Stimulated activated CD4-positive, alpha-beta T cell treated with anti-CD3 and anti-CD28 coated beads, Interleukin-2, amount 100 ng/mL, for 48 hours (primary cell): ENCODE measurements at places on chromosomes 1 and 21.

- no peak for DNase-seq
Observed at GRCh38 chr1:201332021-201332420, 45.5 kb downstream of the TNNT2 start.

- DNase-seq, result no peak
Observed at GRCh38 chr1:75640137-75640536, 29.2 kb upstream of the SLC44A5 start.

GRCh38 chr21:33022828-33023573 is 2.7 kb upstream of the OLIG2 start:
- no peak for DNase-seq

GRCh38 chr1:89518221-89518631 is 6.4 kb upstream of the LRRC8B start:
- DNase-seq, result no peak

DNA sequence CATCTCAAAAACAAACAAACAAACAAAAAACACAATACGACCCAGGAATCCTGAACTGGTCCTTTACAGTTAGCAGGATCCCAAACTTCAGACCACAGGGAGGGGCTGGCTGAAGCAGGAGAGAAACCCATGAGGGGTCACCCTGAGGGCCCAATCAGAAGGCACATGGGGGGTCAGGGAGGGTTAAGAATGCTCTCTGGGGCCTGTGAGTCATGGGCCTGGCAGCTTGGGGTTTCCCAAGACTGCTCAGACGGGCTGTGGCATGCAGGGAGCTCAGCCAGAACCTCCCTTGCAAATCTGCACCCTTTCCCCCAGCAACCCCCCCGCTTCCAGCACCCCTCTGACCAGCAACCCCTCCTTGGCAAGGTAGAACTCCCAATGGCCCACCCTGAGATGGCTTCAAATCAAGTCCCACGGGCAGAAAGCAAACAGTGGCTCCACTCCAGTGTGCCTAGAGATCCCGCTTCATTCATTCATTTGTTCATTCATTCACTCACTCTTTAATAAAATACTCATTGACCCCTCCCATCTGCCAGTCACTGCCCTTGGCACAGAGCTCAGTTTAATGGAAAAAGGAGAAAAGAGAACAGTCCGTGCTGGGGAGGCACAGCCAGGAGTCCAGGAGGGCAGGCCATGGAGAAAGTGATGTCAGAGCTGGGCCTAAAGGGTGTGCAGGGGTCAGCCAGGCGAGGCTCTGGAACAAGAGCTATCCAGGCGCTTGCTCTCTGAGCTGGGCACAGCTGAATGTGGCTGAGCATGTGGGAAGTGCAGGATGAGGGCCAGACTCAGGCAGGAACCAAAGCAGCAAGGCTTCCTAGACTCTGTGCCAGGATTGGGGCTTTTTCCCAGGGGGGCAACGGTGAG is 8.2 kb downstream of the UQCRHL start:
- DNase-seq, result no peak
